ENCODE measurements at places on chromosomes 5 and 9. TPM values are rescaled to one million over a fixed set of nuclear protein-coding genes. Genes with fewer than 3 reads are reported as not detected.

GRCh38 chr5:88940713-88941112 is 57.7 kb upstream of the MEF2C start:
- no peak for DNase-seq

DNA sequence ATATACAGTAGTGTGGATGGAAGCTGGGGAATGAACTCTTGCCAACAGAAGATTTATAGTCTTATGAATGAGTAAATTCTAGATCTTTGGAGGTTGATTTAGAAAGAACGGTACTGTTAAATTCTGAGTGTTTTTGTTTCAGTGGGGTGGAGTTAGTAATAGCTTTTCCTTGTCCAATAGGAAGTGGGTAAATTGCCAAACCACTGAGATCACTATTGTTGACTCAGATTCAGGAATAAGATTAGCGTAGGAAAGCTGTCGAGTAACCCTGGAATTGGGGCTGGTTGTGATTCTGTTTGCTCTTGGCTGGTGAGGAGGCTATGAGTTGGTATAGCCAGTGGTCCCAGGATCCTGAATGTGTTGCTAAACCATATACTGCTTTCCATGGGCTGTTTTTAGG is 155.6 kb downstream of the ARHGAP26 start:
- no peak for DNase-seq

- DNase-seq: no peak
These were observed 25.5 kb downstream of the ESM1 start for GRCh38 chr5:54959673-54960418.

DNA sequence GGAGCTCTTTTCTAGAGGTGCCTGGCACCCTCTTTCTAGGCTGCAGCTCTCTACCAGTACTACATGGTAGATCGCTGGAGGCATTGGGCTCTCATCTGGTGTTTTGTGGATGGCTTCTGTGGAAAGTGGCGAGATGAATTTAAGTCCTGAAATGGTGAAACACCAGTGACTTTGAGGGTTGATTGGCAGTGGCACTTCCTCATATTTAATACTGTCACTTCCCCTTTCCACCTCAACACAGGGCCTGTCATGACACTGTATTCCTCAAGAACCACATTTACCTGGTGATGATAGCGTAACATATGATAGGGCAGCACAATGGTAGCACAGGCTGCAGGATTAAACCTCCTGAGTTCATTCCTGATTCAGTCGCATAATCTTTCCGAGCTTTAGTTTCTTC is 132.1 kb downstream of the KDM4C start:
- no peak for DNase-seq

DNA sequence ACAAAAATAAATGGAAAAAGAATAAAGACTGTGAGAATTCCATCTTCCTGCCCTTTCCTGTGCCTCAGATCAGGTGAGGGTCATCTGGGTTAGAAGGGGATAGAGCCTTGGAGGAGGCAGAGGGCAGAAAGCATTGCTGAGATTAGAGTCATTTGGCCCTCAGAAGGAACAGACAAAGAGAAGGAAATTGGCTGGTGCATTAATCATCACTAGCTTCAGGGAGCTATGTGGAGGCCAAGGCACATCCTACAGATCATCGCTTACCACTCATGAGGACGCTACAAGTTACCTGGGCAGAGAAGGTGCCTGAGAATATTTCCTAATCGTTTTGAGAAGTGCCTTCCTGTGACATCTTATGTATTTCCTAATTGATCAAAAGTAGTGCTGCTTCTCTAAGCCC is 74.5 kb downstream of the C7 start:
- DNase-seq: no peak

DNA sequence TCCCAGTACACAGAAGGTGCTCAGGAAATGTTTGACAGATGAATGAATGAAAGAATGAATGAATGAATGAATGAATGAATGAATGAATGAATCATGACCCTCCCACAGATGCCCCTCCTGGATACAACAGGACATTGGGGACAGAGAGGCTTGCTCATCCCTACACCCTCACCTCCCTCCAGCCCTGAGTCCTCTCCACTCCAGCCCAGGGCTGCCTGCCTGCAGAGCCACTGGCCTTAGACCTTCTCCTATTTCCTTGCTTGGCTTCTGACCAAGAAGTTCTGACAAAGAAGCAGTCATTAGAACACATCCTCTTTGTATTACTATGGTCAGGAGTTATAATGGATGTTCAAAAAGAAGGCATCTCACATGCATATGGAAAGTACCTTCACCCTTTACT is 240.7 kb upstream of the DAPK1 start:
- no peak for DNase-seq

DNA sequence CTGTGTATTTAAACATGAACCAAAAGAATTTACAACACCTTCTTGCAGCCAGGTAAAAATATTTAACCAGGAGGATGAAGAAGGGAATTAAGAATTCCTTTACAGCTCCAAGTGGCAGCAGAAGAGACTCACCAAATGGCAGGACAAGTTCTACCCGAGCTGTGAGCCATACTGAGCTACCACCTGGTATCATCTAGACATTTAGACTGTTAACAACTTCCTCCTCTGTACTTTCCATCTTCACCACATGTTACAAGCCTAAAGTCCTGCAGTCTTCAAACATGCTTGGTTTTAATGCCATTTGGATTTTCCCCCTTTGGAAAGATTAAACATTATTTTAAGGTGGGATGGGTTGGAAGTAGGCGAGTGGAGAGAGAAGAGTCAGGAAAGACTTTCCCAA is 190.2 kb downstream of the TRPM6 start:
- no peak for DNase-seq

DNA sequence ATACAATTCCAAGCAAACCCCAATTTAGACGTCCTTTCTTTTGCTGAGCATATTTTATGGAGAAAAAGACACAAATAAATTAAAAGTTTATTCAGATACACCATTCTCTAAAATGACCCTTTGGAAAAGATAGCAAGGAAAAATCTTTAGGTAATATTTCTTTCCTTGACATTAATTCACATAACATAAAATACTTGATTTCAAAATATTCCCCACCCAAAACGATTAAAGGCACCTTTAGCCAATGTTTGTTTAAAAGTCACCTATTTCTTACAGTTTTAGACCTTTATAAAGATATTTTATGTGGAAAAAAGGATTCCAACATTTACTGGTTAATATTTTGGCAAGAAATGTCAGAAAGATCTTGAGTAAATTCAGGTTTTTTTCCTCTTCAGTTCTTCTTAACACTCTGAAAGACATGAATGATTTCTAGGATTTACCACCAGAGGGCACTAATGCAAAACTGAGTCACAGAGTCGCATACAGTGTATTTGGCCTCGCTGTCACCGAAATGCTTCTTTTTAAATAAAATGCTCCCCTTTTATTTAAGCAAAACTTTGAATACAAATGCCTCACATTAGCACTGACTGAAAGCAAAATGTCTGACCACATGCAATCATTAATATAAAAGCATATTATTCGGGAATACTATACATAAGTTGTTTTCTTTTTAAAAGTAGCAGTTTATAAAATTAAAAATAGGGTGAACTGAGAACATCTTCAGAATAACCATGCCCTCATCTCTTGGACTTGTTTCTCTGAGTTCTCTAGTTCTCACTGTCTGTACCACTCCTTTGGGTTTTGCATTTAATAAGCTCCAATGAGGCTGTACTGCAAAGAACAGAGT is 122.5 kb downstream of the SLC1A3 start:
- DNase-seq: no peak

- no peak for DNase-seq
These were observed 60.2 kb upstream of the UNC5A start for GRCh38 chr5:176750144-176750543.

DNA sequence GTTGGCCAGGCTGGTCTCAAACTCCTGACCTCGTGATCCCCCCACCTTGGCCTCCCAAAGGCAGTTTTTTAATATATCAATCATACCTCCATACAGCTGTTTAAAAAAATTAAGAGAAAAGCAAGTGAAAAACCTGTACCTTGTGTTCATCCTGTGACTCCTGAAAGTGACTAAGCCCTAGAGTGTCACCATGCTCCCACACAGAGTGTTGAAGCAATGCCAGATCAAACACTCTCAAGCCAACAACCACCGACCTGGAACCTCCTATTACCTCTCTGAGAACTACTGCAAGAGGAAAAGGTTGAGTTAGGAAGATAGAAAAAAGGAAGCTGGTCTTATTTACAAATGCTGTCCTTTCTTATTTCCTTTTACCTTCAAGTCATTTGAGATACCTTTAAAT is 123.5 kb downstream of the RASEF start:
- no peak for DNase-seq

MRPL50 gene
- total RNA-seq: 5.1 TPM

ACOT12 gene
- total RNA-seq: 51.6 TPM

PCDHB1 gene
- total RNA-seq: not detected

MARCHF3 gene
- total RNA-seq: 0.88 TPM

Data from left lobe of liver (tissue), 2 donors.